ENCODE measurements at places on chromosomes 7 and 10.

DNA sequence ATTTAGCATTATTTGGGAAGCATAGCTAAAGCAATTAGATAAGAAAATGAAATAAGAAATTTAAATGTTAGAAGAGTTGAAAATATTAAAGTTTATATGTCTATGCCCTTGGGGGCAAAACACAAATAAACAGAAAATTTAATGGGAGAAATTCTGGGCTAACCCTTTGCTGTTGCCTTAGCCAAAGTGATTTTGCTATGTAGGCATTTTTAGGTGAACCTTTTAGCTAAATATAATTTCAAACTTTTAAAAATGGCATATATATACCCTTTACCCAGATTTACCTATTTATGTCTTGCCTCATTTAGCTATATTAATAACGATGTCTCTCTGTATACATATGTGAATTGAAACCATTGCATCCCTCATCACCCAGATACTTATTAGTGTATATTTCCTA, 20.1 kb downstream of the NFE2L3 start:
- DNase-seq: no peak

GRCh38 chr10:110017052-110017451, 9.3 kb downstream of the ADD3 start:
- DNase-seq: no peak

DNA sequence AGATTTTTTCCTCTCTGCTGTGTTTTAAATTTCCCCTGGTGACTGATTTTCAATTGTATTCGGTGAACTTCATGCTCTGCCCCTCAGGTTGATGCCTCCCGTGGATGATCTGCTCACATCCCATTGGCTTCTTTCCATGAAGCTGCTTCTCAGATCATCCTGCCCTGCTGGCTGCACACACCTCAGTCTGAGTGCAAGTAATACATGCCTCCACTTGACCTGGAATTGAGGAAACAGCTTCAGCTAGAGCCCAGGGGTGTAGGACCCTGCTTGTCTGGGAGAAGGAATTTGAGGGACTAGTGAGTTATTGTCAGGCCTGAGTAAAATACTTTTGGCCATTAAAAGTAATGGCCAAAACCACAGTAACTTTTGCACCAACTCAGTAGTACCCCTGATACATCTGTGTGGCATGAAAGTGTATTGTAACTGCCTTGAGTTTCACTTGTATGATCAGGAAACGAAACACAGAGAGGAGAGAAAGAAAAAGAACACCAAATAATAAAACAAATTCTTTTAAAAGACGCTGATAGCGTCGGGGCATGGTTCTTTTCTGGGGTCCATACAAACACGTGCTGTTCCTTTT, 49.4 kb downstream of the SPAM1 start:
- DNase-seq: no peak

DNA sequence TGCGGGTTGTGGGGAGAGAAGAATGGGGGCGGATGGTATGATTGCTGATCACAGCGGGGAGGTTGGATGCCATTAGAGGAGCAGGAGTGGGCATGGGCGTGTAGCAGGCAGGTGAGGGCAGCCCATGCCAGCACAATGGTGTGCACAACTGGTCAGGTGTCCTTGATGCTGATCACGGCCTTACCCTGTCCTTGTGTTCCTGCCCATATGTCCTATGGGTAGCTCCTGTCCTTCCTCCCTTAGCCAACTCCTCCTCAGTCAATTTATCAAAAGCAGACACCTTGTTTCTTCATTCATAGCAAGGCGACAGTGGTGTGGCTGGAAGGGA, 30.7 kb downstream of the WDR86 start:
- DNase-seq: no peak

- no peak for DNase-seq
These were observed 2.0 kb upstream of the HOXA2 start for GRCh38 chr7:27104341-27105058.

DNA sequence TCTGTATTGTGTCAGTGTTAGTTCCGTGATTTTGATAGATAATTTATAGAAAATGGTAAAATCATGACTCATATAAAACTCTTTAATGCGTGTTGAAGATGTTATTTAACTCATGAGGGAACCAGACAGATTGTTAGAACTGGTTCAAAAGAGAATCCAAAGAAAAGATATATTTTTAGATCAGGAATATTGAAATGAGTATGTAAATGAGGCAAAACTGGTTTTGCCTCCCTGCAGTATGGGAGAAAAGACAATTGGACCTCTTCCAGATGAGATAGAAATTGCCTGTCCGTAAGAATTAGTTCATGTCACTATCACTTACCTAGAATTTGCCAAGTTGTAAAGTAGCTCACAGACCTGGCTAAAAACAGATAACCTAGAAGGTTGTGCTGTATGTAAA, 17.6 kb downstream of the CDC123 start:
- no peak for DNase-seq

GRCh38 chr10:53719658-53720057, 947.1 kb upstream of the MBL2 start:
- no peak for DNase-seq

- DNase-seq: no peak
These were observed 87.3 kb downstream of the PALS2 start for GRCh38 chr7:24660546-24660945.

GRCh38 chr10:103695584-103696005, 159.8 kb downstream of the SH3PXD2A start:
- DNase-seq: no peak

DNA sequence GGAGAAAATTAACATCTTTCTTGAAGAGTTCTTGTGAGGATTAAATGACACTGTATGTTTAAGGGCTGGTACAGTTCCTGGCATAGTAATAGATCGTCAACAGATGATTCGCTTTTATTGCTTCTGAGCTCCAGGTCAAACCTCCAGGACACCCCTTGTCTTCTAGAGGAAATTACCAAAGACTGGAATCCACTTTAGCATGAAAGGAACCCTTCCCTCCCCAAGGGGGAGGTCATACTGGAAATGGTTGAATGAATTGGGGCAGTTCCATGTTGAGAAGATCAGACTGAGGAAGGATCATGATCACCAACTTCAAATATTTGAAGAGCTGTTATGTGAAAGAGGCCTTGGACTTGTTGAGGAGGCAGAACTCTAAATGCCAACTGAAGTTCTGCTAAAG, 8.9 kb downstream of the NFE2L3 start:
- no peak for DNase-seq

DNA sequence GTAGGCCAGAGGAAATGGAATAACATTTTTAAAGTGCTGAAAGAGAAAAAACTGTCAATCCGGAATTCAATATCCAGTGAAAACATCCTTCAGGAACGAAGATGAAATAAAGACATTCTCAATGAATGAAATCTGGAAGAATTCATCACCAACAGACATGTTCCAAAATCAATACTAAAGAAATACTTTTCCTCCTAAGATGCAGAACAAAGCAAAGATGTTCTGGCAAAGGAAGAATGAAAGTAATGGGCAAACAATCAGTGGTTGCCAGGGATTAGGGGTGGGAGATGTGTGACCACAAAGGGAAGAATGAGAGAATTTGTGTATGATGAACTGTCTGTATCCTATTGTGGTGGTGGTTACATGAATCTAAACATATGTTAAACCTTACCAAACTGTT, 52.8 kb upstream of the EEPD1 start:
- no peak for DNase-seq

DNA sequence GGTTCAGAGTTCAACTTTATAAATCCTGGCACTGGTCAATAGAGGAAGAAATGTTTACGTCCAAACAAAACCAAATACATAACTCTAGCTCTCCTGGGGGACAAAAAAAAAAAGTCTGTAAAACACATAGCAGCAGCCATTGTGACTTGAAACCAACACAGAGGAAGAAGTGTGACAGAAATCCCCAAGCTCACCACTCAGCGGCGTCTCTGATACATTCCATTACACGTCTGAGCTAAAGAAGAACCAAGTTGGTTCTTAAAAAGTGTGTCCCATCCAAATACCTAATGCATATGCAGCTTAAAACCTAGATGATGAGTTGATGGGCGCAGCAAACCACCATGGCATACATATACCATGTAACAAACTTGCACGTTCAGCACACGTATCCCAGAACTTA, 58.3 kb upstream of the NANOS1 start:
- DNase-seq: no peak

GRCh38 chr7:4080954-4081353, 601.1 kb upstream of the FOXK1 start:
- DNase-seq: no peak

GRCh38 chr10:42875798-42876341, 93.3 kb downstream of the BMS1 start:
- no peak for DNase-seq

DNA sequence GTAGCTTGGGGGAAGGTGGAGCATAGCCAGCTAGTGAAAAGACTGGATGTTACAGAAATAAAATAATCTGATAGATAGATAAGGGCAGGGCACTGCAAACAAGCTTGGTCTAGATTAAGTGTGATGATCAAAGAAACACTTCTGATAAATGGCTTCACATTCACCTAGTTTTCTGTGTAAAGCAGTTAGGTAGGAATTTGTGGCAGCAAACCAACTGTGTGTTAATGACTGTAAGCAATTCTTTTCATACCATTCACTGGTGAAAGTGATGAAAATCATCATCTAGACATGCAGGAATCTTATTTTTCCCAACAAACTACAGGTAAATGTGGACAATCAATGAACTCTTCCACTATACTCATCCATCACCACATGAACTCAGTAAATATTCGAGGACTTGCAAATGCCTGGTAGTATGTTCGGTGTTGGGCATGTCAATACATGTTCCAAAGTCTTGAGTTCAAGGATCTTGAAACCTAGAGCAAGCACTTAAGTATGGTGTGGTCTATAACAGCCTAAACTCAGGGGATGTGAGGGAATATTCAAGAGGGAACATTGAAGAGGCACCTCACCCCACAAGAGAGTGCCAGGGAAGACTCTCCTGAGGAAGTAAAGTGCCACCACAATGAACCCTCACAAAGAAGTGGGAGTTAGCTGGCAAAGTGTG, 20.5 kb downstream of the PON3 start:
- no peak for DNase-seq

GRCh38 chr7:92013611-92014010, 72.9 kb downstream of the AKAP9 start:
- DNase-seq: no peak

- DNase-seq: no peak
These were observed 447.4 kb downstream of the XPNPEP1 start for GRCh38 chr10:109475711-109476421.
